Stimulated activated CD8-positive, alpha-beta memory T cell treated with anti-CD3 and anti-CD28 coated beads, Interleukin-7, amount 100 ng/mL, for 24 hours (primary cell): ENCODE measurements at places on chromosomes 4 and X.

- no peak for DNase-seq
Measured at GRCh38 chrX:103628386-103629317, at the start of gene TCEAL1. TSS of gene TCEAL1 (plus strand) at chrX:103628975. CDS start at chrX:103629917, 942 bp downstream.

- DNase-seq: no peak
Measured at GRCh38 chrX:96835660-96836289, 47.9 kb upstream of the RPA4 start.

GRCh38 chr4:185137233-185137925, 5.7 kb upstream of the SLC25A4 start:
- no peak for DNase-seq

GRCh38 chr4:10526429-10527222, 69.4 kb upstream of the ZNF518B start:
- DNase-seq: no peak

DNA sequence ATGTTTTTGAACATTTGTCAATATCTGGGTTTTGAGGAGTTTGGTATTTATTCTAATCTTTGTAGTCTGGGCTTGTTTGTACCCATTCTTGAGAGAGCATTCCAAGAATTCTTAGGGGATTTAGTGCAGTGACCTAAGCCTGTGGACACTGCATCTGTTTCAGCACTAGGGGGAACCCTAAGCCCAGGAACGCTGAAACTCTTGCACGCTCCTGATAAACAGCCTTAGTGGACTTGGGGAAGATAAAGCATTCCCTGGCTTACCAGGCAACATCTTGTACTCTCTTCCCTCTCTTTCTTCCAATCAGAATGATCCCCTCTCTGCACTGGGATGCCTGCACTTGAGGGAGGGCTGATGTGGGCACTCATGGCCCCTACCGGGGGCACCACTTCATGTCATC, 654.9 kb upstream of the HTR2C start:
- no peak for DNase-seq

GRCh38 chr4:176782191-176782590, 10.5 kb downstream of the VEGFC start:
- DNase-seq: no peak

DNA sequence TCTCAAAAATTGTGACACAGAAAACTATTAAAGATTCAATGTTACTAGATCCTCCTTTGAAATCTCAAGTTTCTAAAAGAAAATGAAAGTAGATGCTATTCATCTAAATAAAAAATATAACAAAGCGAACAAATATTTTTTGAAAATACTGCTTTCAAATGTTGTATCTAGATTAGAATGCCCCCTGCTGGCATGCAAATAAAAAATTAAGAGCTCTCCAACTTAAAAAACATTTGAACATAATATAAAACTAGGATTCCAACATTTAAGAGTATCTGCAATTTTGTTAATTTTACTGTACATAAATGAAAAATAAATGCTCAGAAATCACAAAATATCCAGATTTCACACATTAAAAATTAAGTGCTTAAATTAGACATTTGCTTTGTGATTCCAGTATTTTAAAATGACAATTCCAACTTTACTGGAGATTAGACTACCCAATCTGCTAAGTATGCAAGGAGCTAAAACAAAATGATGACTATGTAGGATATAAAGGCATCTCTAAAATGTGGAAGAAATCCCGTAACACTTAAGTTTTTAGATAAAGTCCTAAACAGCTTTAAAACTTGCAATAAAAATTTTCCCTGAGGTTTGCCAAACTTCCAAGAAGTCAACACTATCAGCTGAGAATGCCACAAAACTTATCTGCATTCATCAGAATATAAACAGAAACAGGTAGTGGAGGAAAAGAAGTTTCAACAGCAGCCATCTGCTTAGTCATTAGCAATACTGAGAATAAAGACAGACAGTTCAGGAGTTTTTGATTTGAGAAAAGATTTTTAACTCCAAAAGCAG, 32.7 kb downstream of the DHX15 start:
- no peak for DNase-seq

DNA sequence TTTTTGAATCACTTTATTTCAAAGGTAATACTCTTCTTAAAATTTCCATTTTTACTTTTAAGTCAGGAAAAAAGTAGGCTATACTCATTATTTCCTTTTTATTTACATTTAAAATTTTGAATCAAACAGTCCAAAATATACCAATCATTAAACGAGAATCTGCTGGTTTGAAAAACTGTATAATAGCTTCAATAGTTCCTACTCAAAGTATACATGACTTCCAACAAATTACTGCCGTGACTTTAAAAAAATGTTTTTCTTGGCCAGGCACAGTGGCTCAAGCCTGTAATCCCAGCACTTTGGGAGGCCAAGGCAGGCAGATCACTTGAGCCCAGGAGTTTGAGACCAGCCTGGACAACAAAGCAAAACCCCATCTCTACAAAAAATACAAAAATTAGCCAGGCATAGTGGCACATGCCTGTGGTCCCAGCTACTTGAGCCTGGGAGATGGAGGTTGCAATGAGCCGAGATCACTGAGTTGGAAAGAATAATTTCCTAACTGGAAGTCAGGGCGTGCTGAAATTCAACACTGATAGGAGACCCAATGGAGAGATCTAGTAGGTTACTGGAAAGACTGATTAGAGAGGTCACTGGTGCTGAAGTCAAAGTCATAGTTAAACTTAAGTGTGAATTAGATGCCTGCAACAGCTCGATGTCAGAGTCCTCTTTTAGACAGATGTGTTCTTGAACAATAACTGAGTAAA, 9.0 kb downstream of the KLHL8 start:
- DNase-seq: no peak

DNA sequence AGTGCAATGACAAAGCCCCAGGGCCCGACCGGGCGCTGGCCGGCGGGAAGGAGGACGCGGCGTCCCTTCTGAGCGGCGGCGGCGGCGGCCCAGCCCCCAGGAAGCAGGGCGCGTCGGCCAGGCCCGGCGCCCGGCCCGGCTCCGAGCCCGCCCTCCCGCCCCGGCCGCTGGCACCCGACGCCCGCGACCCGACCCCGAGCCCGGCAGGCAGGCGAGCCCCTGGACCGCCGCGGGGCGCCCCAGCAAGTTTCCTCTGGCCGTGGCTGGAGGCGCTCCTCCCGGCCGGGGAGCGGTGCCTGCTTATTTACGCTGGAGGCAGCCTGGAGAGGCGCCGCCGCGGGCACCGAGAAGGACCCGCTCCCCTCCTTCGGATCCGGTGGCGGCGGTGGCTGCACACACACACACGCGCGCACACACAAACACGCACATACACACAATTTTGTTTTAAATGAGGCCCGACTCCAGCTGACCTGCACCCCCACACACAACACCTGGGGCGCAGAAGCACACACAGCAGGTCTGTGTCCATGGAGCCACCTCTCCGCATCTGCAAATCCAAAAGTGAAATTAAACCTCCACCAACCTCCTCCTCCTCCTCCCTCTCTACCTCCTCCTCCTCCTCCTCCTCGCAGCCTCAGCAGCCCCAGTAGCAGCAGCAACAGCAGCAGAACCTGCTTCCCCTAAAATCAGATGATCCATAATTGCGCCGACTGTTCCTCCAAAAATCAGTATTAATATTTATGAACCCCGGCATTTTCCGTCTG, 669 bp downstream of the IRF2 start:
- DNase-seq: no peak

- no peak for DNase-seq
Measured at GRCh38 chrX:111567542-111568255, 56.3 kb downstream of the SERTM2 start.

DNA sequence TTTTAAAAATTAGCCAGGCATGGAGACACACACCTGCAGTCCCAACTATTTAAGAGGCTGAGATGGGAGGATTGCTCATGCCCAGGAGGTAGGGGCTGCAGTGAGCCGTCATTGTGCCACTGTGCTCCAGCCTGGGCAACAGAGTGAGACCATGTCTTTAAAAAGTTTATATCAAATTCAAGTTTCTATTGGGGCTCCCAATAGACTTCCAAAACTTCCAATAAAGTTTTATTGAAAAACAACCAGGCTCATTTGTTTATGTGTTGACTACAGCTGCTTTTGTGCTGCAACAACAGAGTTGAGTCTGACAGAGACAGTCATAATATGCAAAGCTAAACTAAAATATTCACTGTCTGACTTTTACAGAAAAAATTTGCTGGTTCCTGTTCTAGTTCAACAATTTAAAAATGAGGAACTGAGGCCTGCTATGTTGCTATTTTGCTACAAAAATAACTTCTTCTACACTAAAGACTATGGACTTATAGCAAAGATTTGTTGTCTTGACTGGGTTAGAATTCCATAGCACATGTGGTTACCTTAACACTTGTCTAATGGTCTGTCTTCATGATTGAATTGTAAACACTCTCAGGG, 63.3 kb upstream of the RELL1 start:
- DNase-seq: no peak

DNA sequence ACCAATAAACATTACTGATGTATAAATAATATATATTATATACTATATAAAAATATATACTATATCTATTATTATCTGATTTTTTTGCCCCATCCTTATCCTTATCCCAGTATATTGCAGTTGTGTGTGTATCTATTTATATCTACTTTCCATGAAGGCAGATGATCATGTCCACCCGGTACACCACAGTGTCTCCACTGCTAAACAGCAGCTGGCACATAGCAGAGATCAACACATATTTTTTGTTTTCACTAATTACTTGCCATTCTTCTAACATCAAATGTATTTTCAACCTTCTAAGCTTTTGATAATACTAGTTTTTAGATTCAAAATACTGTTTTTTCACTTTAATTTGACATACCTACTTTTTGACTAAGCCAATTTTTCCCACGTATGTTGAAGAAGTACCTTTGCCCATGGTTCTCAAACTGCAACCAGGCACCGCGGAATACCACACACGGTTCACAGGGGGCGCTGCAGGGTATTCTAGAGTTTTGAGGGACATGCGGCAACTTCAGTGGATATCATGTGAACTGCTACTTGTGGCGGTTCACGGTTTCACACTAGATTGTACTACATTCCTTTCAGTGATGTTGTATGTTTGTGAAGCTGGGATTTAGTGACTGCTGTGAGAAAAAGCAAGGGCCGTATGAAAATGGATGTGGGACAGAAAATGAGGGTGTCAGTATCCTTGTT, 182.5 kb upstream of the NPY2R start:
- DNase-seq: no peak

GRCh38 chr4:79298484-79298883, 27.4 kb downstream of the NAA11 start:
- no peak for DNase-seq

DNA sequence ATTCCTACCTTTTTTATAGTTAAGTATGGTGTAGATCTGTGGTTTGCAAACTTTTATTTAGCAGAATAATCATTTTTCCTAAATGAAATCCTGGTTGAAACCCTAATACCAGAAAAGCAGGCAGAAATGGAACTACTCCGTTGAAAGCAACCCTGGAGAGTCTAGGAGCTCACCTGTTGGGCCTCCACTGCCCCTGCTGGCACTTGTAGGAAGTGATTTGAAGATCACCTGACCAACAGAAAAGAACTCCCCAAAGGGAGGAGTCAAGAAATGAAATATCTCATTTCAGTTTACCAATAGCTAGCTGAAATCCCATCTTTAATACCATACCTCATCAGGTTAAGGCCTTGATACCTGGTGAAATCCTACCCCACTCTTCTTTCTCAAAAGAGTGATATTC, 277.1 kb downstream of the KLHL13 start:
- DNase-seq: no peak

DNA sequence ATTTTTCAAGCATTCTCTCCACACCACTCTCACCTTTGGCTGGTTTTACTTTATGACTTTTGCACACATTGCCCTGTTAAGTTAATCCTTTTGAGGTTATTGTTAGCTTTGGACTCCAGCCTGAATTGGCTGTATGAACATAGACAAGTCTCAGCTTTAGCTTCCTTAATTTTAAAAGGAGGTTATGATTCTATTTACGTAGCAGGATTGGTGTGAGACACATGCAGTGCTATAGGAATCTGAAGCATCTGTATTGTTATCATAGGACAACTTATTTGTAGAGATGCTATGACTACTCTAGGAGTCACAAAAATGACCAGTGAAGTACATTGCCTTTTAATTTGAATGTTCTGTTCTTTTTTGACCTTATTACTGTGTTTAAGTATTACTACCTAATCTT, 15.7 kb downstream of the PGAM4 start:
- no peak for DNase-seq

DNA sequence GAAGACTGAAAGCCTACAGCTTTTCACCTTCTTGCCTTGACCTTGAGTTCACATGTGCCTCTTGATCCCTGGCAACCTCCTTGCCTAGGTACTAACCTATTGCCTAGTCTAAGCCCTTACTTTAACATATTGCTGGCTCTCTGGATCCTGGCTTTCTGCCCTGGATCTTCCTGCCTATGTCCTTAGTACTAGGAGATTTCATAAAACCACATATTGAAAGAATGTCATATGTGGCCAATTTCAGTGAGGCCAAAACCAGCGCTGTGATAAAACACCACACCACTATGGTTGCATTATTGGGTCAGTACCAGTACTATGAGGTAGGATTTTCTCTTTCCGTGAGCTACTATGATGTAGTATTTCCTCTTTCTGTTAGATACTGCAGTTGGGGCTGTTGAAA, 80.4 kb downstream of the CT47B1 start:
- no peak for DNase-seq

- no peak for DNase-seq
Measured at GRCh38 chr4:121278811-121279368, 101.9 kb downstream of the QRFPR start.

- DNase-seq: no peak
Measured at GRCh38 chr4:62917649-62918048, 1491.6 kb downstream of the TECRL start.

DNA sequence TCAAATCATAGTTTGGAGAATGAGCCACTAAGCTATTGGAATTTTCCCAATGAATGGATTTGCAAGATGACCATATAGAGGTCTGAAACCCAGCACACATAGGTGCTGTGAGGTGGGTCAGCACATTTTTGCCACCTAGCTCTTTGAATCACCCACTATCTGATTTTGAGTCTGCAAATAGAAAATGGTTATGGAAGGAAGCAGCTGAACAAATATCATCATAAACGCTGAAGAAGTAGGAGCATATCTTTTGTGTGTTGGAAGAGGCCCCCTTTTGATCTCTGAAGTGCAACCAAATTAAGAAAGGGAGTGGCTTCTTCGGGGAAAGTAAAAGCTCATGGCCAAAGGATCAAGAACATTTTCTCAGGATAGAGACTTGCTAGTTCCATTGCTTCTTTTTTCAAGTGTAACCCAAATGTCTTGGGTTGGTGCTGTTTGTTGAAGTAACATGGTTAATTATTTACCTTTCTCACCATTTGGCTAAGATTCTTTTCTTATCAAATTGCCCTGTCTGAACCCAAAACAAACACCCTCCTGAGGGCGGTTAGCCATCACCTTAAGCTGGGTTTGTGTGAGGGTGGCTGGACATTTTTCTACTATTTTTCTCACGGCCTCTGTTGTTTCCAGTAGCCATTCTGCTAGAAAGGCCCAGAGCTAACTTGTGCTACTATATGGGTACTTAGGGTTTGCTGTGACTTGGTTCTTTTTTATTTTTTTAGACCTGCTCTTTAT, 18.4 kb upstream of the SORBS2 start:
- DNase-seq: no peak

DNA sequence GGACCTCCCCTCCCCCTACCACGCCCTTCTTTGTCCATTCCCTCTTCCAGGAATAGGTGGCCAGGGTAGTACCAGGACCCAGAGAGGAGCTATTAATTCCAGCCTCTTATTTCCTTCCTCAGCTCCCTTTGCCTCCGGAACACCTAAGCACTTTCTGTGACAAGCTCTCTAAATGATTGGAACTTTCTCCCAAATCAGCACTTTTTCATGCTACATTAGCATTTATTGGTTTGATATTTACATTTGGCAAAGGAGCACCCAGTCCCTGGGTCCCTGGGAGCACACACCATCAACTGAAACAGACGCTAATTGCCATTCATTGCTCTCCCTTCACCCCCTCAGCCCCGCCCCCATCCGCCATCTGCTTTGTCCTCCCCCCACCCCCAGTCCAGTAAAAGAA, 182.0 kb upstream of the BCOR start:
- no peak for DNase-seq

- DNase-seq: no peak
Measured at GRCh38 chr4:17164666-17165065, 266.2 kb upstream of the LDB2 start.
